NCI-H460 (cell line): ENCODE measurements at places on chromosomes 7 and 10. TPM values are rescaled to one million over a fixed set of nuclear protein-coding genes. Genes with fewer than 3 reads are reported as not detected.

DNA sequence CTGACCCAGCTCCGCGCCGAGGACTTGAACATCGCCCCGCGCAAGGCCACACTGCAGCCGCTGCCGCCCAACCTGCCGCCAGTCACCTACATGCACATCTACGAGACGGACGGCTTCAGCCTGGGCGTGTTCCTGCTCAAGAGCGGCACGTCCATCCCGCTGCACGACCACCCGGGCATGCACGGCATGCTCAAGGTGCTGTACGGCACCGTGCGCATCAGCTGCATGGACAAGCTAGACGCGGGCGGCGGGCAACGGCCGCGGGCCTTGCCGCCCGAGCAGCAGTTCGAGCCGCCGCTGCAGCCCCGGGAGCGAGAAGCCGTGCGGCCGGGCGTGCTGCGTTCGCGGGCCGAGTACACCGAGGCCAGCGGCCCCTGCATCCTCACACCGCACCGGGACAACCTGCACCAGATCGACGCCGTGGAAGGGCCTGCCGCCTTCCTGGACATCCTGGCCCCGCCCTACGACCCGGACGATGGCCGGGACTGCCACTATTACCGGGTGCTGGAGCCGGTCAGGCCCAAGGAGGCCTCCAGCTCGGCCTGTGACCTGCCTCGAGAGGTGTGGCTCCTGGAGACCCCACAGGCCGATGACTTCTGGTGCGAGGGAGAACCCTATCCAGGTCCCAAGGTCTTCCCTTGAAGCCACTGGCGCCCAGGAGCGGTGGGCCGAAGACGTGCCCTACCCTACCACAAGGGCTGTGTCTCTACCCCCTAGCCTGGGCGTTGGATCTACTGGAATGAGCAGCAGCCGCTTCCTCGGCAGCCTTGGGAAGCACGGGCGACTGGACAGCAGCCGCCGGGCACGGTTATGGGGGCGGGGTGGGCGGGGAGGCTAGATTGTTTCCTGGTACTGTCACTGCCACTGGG lies 945 bp downstream of the ADO start:
- DNase-seq: no peak

FGFR2 gene
- 0.46 and 0.54 TPM in 2 replicates for total RNA-seq

DNA sequence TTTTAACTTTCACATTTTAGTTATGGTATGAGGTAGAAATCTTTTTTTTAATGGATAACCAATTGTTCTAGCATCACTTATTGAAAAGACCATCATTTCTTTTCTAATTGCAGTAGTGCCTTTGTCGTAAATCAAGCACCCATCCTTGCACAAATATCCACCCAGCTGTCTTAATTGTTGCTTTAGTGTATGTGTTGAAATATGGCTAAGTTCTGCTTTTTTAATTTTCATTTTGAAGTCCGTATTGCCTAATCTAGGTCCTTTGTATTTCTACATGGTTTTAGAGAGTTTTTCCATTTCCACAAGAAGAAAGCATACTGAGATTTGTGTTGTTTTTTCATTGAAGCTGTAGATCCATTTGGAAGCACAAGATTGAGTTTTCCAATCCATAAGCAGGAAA lies 259.6 kb upstream of the SEMA3E start:
- no peak for DNase-seq

GRCh38 chr10:89659143-89660131 lies 14.4 kb upstream of the PANK1 start:
- DNase-seq: no peak

GRCh38 chr10:43665054-43665453 lies 16.4 kb upstream of the ZNF32 start:
- DNase-seq: no peak

PAPSS2 gene
- 209 and 218 TPM in 2 replicates for total RNA-seq

PALD1 gene
- total RNA-seq: 6.2 and 6.6 TPM in 2 replicates
